Uterine smooth muscle cell (primary cell): ENCODE measurements at places on chromosomes 12 and 14. TPM values are rescaled to one million over a fixed set of nuclear protein-coding genes. Genes with fewer than 3 reads are reported as not detected.

The SLC25A47 gene
- total RNA-seq = not detected in 2 replicates

The JPH4 gene
- under 0.01 TPM in 1 of 2 replicates, not detected in the other for total RNA-seq

The KRT7 gene
- total RNA-seq = 0.66 and 2.2 TPM in 2 replicates

The TBC1D30 gene
- total RNA-seq = 0.33 and 0.87 TPM in 2 replicates

The ANAPC5 gene
- total RNA-seq = 141 and 158 TPM in 2 replicates

The ACVRL1 gene
- 9.8 and 12.5 TPM in 2 replicates for total RNA-seq

The TOMM20L gene
- not detected in 2 replicates for total RNA-seq

The TMCC3 gene
- total RNA-seq = 9.5 and 11.8 TPM in 2 replicates

The PZP gene
- total RNA-seq = not detected in 2 replicates

The P2RX7 gene
- total RNA-seq = 2.8 and 4.1 TPM in 2 replicates

The LRRC43 gene
- 0.11 and 1.5 TPM in 2 replicates for total RNA-seq

The GPR162 gene
- total RNA-seq = 5.0 and 6.0 TPM in 2 replicates
